ENCODE measurements at places on chromosomes 3 and 15.
A peak's percentile ranks its signal among the peaks of the same experiment; 100 is the strongest.

GRCh38 chr15:62449638-62450037 lies 284.6 kb upstream of the C2CD4B start:
- DNase-seq = no peak

- DNase-seq = no peak
Observed at GRCh38 chr15:72223278-72223677, 7.7 kb downstream of the PKM start.

- no peak for DNase-seq
Observed at GRCh38 chr3:149599236-149599635, 58.6 kb downstream of the WWTR1 start.

GRCh38 chr3:38136393-38136776 lies 542 bp downstream of the ACAA1 start:
- peak; percentile 81 for DNase-seq

DNA sequence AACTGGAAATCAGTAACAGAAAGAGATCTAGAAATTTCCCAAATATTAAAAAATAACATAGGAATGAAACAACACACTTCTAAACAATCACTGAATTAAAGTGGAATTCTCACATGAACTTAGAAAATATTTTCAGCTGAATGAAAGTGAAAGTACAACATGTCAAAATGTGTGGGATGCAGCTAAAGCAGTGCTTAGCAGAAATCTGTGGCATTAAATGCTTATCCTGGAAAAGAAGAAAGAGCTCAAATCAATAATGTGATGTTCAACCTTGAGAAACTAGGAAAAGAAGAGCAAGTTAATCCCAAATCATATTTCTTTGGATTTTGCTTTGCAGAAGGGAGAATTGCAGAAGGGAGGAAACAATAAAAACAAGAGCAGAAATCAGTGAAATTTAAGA lies 98.2 kb upstream of the NR2E3 start:
- no peak for DNase-seq

GRCh38 chr15:61916104-61916503 lies 144.1 kb downstream of the VPS13C start:
- no peak for DNase-seq

DNA sequence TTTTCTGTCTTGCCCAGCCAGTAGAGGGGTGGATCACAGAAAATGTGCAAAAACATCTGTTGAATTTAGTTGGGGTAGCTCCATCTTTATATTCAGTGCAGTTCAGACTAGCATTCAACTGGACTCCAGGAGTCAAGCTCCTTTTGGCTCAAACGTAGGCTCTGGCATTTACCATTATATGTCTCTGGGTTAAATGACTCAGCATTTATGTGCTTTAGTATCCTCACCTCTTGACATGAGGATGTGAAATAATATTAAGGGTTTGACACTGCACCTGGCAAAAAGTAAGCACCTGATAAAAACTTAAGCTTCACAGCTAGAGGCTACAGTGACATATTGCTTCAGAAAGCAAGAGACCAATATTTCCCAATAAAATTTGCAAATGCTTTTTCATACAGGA lies 14.8 kb downstream of the PRC1 start:
- DNase-seq = no peak

GRCh38 chr3:194300382-194300758 lies 50.8 kb downstream of the CPN2 start:
- DNase-seq = peak; percentile 88

DNA sequence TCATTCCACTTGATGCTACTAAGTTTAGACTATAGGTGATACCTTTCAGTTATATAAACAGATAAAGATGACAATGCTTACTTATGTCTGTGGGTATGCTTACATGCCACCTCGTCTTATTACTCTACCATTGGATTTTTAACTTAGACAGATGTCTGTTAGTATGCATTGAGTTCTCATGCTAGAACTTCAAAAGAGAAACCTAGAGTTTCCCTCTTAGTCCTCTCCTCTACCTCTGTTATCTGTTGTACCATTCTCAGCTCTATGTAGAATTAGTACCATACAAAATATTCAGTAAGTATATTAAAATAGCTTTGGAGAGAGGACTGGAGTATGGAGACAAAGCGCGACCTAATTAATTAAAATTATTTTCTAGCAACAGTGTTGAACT lies 111.3 kb downstream of the BBX start:
- no peak for DNase-seq

DNA sequence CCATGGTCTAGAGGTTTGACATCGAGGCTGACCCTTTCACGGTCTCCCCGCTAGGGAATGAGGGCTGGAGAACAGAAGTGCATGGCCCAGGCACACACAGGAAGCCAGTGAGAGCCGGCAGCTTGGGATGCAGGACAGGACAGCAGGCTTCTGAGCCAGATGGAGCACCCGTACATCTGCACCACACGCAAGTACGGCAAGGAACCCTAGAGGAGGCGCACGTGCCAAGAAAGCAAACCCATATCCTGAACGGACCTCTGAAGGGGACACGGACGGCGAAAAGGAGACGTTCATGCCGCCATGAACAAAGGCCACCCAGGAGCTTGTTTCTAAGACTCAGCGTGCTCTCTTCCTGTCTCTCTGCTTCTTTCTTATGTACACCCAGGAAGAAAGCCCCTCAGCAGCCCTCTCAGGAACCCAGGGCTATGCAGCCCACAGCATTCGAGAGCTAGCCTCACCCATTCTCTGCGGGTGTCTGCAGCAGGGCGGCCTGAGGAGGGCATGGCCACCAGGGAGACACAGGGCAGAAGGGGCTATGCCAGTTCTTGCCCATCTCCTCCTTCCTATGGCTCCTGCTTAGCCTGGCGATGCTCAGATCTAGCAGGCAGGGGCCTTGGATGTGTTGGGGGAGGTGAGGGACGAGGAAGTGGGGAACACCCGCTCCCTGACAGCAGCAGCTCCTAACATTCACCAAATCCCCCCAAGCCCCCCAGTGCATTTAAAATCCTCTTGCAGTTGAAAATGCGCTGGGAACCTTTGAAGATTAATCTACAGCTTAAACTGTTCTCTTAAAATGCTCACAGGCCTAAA lies 81.3 kb downstream of the PCSK6 start:
- peak; percentile 57 for DNase-seq
